Dermis blood vessel endothelial cell (primary cell): ENCODE measurements at places on chromosomes 12 and 14. TPM values are rescaled to one million over a fixed set of nuclear protein-coding genes. Genes with fewer than 3 reads are reported as not detected.

NFE2 gene
- total RNA-seq: not detected in 2 replicates

KCNH3 gene
- total RNA-seq: 0.09 TPM in 1 of 2 replicates, not detected in the other

PRR4 gene
- total RNA-seq: 0.17 and 0.33 TPM in 2 replicates

COX14 gene
- 23.4 and 45.1 TPM in 2 replicates for total RNA-seq

CLEC2B gene
- 39.9 and 78.8 TPM in 2 replicates for total RNA-seq

KCNMB4 gene
- total RNA-seq: 0.34 and 0.42 TPM in 2 replicates

GRCh38 chr14:61256826-61257468 lies 24.2 kb downstream of the TMEM30B start:
- peak; percentile 57 for DNase-seq

DNA sequence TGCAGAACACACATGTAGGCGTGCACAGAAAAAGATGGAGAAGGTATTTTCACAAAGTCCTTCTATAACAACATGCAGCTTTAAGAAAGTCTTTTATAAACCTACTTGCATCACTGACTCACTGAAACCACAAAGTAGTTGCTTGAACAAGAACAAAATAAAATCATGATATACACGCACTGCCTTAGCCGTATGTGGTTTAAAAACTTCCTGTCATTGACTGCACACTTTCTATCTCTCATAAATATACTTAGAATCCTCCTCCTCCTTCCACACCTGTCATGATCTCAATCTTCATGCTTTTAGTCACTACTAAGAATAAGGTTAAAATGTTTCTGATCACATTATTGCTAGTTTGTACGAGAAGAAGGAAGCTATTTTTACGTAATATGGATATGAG lies 31.8 kb upstream of the RAD51AP1 start:
- DNase-seq: no peak

DNA sequence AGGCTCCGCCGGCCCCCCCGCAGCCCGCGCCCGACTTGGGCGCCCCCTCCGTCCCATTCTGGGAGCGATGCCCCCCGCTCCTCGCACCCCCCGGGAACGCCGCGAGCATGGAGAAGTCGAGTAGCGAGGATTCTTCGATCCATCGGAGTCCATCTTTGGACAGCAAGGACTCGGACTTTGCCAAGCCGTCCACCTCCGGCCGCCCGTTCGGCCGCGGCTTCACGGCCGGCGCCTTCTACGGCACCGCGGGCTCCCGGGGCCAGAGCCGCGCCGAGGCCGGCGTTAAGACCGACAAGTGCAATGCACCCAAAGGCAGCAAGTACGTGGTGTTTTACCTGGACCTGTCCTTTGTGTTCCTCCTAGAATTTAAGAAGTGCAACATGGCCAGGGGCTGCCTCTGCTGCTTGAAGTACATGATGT lies 123.6 kb downstream of the TSPAN9 start:
- no peak for DNase-seq
